GM19239 (cell line): ENCODE measurements at places on chromosomes 6 and 20.
A peak's percentile ranks its signal among the peaks of the same experiment; 100 is the strongest.

DNA sequence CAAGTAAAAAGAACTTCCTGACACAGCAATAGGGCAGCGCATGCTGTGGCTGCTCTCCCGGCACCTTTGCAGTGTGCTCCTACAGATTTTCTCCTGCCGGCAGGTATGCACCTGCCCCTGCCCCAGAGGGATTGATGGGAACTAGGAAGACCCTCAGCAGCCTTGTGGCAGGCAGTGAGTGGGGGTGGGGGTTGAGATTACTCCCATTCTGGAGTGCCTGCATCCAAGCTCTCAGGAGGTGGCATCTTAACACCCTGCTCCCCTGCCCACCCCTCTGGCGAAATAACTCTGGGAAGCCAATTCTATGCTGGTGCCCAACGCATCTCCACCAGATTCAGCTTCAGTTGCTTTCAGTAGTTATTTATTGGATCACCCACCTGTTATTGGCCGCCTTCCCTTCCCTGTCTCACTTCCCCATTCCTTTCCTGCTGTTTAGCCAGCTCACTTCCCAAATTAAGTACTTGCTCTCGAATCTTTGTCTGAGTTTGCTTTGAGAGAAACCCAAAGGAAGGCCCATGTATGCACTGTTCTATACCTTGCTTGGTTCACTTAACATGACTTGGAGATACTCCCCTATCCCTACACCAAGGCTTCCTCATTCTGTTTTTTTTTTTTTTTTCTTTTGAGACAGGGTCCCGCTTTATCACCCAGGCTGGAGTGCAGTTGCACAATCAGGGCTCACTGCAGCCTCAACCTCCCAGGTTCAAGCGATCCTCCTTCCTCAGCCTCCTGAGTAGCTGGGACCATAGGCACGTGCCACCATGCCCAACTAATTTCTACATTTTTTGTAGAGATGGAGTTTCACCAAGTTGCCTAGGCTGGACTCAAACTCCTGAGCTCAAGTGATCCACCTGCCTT lies 29.3 kb upstream of the SLC23A2 start:
- DNase-seq = no peak

GRCh38 chr6:108030211-108030610 lies 44.3 kb downstream of the OSTM1 start:
- DNase-seq = no peak

- peak; percentile 25 for DNase-seq
These were observed 120.7 kb upstream of the CLDN20 start for GRCh38 chr6:155143029-155143577.

- peak; percentile 50 for DNase-seq
These were observed 341.6 kb downstream of the QKI start for GRCh38 chr6:163756079-163756478.
